ENCODE measurements at places on chromosomes 3 and 15. TPM values are rescaled to one million over a fixed set of nuclear protein-coding genes. Genes with fewer than 3 reads are reported as not detected.

Gene ATP8B4
- 56.6 TPM for total RNA-seq

Gene KCTD6
- total RNA-seq: 10.7 TPM

Gene CAV3
- total RNA-seq: not detected

Gene EBLN2
- total RNA-seq: 9.1 TPM

Gene XXYLT1
- 9.7 TPM for total RNA-seq

Gene ITIH3
- total RNA-seq: not detected

Gene THAP10
- total RNA-seq: not detected

Gene GOLGA6A
- total RNA-seq: not detected

Gene CCRL2
- total RNA-seq: 6.8 TPM

Gene RTP3
- total RNA-seq: not detected

Gene RNU5B-1
- not detected for total RNA-seq

Gene CEMIP
- 0.12 TPM for total RNA-seq

Gene SLC22A14
- not detected for total RNA-seq

Gene DUOX1
- total RNA-seq: 0.07 TPM

Gene NPAP1
- total RNA-seq: not detected

Gene ANKUB1
- not detected for total RNA-seq

Gene UQCC5
- total RNA-seq: 5.0 TPM

Gene PRTG
- not detected for total RNA-seq

Gene CDC25A
- total RNA-seq: 25.6 TPM

Gene CYP19A1
- total RNA-seq: not detected

All from T-helper 1 cell treated with Interleukin-12 subunit alpha and Interleukin-12 subunit beta and Interleukin-4 antibody, amounts not matched to agents 30 ng/mL and 1 ng/mL, for 36 hours (primary cell).